ENCODE measurements at places on chromosomes 1 and 21.

DNA sequence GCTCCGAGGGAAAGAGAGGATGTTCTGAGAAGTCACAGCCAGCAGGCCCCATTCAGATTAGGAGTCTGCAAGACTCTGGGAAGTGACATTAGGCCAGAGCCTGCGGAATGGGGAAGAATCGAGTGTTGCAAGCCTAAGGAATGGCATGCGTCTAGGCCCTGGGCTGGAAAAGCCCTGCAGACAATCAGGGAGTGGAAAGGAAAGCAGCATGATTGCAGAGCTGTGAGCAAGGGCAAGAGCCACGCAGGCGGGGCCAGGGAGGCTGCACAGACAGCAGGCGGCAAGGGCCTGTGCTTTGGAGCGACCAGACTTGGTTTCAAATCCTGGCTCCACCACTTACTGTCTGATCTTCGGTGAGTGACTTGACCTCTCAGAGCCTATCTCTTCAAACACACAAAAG, 118.2 kb downstream of the RRAGC start:
- no peak for DNase-seq

- no peak for DNase-seq
Observed at GRCh38 chr1:66443793-66444192, 90.2 kb upstream of the SGIP1 start.

- DNase-seq, result no peak
Observed at GRCh38 chr1:203464226-203464625, 11.4 kb upstream of the PRELP start.

DNA sequence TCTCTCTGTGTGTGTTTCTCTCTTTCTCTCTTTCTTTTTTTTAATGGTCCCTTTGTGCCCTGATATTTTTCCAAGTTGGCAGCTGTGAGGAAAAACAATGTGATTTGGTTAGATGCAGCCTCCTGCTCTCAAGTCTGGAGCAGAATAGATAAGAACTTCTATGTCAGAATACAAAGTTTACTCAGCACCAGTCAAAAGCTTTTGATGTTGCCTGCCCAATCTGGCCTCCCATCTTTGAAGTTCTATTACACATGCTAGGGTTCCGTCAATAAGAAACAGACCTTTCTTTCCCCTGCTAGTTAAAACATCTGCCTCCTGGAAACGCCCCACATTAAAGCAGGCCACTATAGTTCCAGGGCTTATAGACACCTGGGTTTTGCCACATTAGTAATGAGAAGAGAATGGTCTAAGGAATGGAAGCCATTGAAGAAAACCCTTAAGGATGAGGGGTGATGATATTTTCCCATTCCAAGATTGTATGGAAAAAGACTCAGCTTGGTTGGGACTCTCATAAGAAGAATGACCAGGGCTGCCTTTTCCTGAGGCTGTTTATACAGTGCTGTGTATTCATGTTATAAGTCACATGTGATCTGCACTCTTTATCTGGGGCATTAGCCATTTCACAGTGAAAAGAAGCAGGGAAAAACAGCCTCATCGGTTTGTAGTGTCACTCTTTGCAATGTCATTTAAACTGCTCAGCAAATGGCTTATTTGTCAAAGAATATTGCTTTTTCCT, 414.7 kb upstream of the PROX1 start:
- DNase-seq, result peak; percentile 7

- no peak for DNase-seq
Observed at GRCh38 chr1:221711063-221711577, 30.8 kb downstream of the DUSP10 start.

GRCh38 chr1:209150114-209150513, 433.4 kb upstream of the CAMK1G start:
- no peak for DNase-seq

DNA sequence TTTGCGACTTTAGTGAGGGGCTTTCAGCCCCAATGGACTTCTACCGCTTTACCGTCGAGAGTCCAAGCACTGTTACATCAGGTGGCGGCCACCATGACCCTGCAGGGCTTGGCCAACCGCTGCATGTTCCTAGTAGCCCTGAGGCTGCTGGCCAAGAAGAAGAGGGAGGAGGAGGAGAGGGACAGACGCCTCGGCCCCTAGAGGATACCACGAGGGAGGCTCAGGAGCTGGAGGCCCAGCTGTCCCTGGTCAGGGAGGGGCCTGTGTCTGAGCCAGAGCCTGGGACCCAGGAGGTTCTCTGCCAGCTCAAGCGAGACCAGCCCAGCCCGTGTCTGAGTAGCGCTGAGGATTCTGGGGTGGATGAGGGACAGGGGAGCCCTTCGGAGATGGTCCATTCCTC, 8.6 kb upstream of the SLC25A34 start:
- DNase-seq, result no peak

GRCh38 chr21:15249285-15249993, 184.6 kb upstream of the NRIP1 start:
- DNase-seq, result no peak

DNA sequence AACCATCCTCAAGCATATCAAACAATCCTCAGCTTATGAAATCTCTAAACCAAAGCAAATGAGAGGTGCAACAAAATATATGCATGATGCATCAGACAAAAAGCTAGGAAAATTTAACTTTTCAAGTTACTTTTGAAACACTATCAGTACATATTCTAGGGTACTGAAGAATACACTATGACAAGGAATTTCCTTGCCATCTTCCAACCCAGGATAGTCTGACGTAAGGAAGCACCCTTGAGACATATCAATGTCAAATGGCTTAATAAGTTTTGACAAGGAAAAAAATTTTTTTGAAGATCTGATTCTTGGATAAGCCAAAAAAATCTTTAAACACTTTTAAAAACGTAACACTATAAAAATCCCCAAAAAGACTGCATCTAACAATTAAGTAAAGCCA, 64.9 kb downstream of the KIFAP3 start:
- DNase-seq, result no peak

GRCh38 chr1:94828251-94828650, 8.1 kb downstream of the SLC44A3 start:
- DNase-seq, result no peak

- DNase-seq, result peak; percentile 79
Observed at GRCh38 chr1:242017580-242018233, 18.8 kb upstream of the MAP1LC3C start.

- DNase-seq, result no peak
Observed at GRCh38 chr1:234217316-234217840, 155.9 kb upstream of the COA6 start.

- DNase-seq, result no peak
Observed at GRCh38 chr1:185840880-185841279, 106.7 kb downstream of the HMCN1 start.

DNA sequence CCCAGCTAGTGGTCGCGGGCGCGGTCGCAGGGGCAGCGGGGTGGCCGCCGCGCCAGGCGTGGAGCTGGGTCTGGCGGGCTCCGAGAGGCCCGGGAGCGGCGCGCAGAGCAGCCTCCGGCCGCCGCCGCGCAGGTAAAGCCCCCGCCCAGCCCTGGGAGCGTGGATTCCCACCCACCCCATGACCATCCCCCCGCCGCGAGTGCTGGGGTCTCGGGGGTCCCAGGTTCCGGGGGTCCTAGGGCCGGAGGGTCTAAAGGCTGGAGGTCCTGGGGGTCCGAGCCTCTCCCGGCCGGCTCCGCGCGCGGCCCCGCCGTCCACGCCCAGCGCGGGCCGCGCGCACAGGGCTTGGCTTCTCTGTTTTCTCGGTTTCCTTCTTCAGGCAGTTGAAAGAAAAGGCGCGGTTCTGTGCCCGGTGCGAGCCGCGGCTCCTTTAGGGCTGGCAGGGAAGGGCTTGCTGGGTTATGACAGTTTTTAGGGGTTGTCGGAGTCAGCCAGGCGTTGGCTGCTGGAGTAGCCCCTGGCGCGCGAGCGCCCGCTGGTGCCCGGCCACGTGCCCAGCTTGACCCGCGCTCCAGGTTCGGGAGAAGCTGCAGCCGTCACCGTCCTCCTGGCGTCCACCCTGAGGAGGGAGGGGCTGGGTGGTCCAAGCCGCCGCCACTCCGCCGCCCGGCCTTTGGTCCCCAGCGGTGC, 359 bp downstream of the LRRC3 start:
- DNase-seq, result no peak

- DNase-seq, result no peak
Observed at GRCh38 chr1:201597551-201598230, 58.8 kb downstream of the NAV1 start.

DNA sequence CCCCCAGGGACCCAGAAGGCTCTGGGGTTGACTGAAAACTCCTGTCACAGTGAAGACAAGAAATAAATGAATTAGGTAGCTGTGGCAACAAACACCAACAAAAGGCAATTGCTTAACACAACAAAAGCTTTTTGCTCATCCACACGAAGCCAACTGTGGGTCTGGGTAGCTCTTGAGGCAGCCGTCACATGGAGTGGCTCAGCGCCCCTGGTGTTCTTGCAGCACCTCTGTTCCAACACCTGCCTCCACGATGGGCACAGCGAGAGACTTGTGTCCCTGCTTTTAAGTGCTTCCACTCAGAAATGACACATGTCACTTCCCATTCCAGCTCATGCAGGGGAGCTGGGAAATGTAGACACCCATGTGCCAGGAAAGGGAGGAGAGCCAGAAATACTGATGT, 364.5 kb upstream of the DUSP10 start:
- no peak for DNase-seq

DNA sequence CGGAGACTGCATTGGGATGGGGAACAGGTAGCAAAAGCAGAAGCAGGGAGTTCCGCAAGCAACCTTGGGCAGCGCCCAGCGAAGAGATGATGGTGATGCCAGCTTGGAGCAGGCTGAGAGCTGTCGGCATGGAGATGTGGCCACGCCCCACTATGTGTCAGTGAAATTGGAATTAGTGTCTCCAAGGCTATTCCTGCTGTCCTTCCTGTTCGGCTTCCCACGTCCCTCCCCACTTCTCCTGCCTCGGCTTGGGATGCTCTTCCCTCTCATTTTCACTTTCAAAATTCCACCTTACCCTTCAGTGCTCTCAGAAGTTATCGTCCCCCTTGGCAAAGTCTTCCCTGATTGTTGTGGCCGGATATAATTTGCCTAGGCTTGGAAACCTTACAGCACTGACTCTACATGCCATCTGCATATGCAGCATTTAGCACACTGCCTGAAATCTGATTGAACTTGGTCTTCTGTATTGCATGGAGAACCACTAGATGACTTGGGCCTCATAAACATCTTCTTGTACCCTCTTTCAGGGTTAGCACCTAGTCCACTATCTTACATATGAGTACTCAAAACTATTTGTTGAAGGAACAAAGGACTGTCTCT, 270.7 kb upstream of the RUNX1 start:
- no peak for DNase-seq

DNA sequence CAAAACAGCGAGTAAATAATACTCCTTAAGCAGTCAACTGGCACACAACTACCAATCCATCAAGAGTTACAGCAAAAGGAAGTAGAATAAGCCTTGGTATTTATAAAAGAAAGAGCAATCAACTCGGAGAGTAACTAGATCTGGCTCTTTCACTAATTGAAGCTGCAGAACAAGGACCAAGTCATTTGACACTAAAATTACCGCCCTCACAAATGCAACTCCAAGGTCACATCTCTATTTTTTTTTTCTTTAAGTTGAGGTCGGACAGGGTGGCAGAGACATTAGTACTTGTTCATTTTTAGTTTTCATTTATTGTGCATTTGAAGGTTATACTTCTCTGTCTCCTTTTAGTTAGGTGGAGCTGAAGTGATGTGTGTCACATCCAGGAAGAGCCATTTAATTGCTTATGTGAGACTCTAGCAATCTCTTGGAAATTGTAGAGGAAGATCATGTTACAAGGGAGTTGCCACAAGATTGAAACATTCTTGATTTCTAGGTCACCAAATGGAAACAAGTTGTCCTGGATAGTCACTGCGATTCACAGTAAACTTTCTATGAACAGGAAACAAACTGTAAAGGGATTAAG, 138.1 kb upstream of the ADAMTS5 start:
- no peak for DNase-seq

GRCh38 chr1:66494482-66494881, 39.5 kb upstream of the SGIP1 start:
- DNase-seq, result no peak

- no peak for DNase-seq
Observed at GRCh38 chr1:105632342-105633196, 1423.9 kb upstream of the PRMT6 start.

- DNase-seq, result no peak
Observed at GRCh38 chr1:8903410-8903809, 24.9 kb upstream of the ENO1 start.

- peak; percentile 39 for DNase-seq
Observed at GRCh38 chr1:167635156-167635648, 5.2 kb downstream of the RCSD1 start.

DNA sequence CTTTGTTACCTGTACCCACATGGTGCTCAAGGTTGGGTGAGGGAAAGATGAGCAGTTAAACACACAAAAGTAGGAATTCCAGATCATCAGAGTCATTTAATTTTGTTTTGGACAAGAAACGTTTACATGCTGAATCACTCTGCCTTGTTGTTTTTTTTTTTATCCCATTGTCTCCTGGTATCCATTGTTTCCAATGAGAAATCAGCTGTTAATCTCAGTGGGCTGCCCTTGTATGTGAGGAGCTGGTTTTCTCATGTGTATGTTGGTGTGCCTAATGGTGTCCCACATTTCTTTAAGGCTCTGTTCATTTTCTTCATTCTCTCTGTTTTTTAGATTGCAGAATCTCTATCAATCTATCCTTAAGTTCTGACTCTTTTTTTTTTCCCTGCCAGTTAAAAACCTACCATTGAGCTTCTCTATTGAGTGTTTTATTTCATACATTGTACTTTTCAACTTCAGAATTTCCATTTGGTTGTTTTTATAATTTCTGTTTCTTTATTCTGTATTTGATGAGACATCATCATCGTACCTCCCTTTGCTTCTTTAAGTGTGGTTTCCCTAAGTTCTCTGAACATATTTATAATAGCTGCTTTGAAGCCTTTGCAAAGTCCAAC, 8.8 kb upstream of the OBSCN start:
- DNase-seq, result no peak

DNA sequence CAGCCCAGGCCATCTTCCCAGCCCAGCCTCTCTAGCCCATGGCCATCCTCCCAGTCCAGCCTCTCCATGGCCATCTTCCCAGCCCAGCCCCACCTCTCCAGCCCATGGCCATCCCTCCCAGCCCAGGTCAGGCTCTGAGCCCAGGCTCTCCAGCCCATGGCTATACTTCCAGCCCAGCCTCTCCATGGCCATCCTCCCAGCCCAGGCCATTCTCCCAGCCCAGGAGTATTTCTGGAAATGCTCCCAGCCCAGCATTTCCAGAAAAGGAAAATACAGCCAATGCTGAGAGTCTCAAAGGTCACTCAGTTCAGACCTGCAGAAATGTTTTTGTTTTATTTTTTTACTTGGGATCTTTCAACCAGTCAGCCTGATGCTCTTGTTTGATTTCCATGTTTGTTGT, 70.0 kb upstream of the ZNF281 start:
- no peak for DNase-seq

GRCh38 chr1:239814306-239814881, 277.3 kb upstream of the FMN2 start:
- peak; percentile 22 for DNase-seq

- DNase-seq, result no peak
Observed at GRCh38 chr1:198669023-198669698, 30.3 kb downstream of the PTPRC start.

- DNase-seq, result no peak
Observed at GRCh38 chr21:41500931-41501381, 7.0 kb downstream of the TMPRSS2 start.

DNA sequence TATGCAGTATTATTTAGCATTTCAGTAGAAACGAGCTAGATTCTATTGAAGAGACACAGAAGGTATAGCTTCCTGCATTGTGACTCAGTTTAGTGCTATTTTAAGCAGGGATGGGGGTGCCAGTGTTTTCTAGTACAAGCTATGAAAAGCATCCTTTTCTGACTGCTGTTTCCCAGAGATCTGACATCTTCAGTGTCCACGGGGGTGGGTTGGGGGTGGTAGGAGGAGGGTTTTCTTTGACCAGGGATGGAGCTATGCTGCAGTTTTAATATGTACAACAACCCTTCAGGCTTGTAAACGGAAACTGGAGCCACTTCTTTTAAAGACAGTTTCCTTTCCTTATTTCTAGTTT, 2.7 kb upstream of the NEGR1 start:
- peak; percentile 56 for DNase-seq
